ENCODE measurements at places on chromosomes 2 and 18.

DNA sequence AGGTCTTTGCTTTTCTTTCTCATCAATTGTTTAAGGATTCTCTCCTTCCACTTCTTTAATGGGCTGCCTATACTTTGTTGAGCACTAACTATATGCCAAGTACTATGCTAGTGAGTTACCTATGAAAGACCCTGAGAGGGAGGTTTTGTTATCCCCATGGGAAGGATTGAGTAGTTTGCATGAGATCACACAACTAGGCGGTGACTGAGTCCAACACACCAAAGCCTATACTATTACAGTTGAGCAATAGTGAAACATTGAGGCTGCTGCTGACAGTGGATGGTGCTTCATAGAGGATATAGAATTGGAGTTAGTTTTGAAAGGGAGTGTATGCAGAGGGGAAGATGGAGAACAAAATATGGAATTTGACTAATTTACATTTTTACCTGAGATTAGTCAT lies 15.8 kb downstream of the NABP1 start:
- DNase-seq = no peak

DNA sequence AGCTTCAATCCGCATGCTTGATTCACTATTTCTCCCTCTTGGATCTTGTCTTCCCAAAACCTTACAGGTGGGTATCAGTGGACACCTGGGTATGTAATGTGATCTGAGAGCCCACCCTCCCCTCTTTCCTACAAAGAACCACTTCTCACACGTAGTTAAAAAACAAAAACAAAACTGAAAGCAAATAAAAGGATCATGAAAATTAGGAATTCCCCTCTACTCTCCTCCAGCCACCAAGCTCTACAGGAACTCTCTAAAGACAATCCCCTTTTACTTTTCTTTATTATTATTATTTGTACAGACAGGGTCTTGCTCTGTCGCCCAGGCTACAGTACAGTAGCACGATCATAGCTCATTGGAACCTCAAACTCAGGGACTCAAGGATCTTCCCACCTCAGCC lies 40.8 kb upstream of the MYO1B start:
- DNase-seq = no peak

DNA sequence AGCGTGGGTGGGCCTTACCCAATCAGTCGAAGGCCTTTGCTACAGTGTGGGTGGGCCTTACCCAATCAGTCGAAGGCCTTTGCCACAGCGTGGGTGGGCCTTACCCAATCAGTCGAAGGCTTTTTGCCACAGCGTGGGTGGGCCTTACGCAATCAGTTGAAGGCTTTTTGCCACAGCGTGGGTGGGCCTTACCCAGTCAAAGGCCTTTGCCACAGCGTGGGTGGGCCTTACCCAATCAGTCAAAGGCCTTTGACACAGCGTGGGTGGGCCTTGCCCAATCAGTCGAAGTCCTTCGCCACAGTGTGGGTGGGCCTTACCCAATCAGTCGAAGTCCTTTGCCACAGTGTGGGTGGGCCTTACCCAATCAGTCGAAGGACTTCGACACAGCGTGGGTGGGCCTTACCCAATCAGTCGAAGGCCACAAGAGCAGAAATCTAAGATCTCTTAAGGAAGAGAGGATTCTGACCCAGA lies 16.3 kb upstream of the GAL3ST2 start:
- no peak for DNase-seq

- no peak for DNase-seq
Measured at GRCh38 chr18:63236921-63237846, 82.4 kb downstream of the BCL2 start.

DNA sequence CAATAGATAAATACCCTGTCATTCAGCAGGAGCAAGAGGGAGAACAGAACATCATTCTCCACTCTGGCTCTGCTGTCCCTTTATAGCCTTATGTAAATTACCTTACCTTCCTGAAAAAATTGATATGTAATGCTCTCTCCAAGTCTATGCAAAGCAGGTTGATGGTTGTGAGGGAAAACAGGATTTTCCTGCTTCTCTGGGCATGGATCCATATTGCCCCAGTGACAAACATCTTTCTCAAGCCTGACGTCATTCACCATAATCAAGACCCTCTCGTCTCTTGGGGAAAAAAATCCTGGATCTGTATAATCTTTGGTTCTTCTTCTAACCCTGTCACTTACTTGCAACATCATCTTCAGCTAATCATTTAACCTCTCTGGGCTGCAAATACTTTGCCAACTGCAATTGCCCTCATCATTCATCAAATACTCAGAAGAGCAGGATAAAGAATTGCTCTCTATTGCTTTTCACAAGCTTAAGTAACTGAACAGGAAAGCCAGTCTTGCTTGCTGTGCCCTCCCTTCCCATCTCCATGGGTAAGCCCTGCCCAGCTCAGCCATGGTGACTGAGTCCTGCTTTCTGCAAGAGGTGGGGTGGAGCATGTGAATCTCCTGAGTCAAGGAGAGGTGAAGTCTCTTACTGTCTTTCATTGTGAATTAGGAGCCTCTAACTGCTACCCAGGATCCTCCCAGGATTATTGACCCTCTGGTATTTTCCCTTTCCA lies 123.7 kb upstream of the KLF7 start:
- no peak for DNase-seq
